ENCODE measurements at places on chromosomes 13 and 19.

- DNase-seq: no peak
These were observed 13.2 kb downstream of the JAK3 start for GRCh38 chr19:17834350-17835181.

DNA sequence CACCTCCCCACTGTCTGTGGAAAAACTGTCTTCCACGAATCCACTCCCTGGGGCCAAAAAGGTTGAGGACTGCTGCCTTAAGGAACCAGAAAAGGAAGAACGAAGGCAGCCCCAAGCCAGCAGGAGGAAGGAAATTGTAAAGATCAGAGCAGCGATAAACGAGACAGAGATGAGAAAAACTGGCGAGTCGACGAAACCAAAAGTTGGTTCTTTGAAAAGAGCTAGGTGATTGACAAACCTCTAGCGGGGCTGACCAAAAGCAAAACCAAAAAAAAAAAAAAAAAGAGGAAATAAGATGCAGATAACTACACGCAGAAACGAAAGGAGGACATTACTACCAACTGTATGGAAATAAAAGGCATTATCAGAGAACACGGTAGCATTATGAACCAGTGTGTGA lies 76.9 kb downstream of the GADD45B start:
- no peak for DNase-seq

- DNase-seq: no peak
These were observed 8.5 kb upstream of the ZNF91 start for GRCh38 chr19:23403581-23404324.

DNA sequence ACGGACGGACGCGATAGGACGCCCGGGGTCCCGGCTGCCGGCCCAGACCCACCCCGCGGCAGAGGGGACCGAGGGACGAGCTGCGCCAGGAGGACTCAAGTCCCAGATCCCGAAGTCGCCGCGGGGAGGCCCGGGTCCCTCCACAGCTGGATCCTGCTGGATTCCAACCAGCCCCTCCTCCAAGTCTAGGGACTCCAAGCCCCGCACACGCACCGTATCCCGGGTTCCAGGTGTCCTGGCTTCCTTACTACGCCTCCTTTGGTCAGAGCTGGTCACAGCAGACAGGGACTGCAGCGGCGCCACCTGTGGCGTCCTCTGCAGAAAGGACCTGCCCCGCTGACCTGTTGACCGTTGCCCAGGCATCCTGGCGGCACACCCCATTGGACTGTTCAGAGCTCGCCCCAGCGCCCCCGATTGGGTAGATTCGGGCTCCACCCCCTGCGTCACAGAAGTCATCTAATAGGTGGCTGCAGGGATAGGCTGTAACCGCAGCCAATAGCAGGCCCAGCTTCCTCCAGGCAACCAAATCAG lies 29.0 kb upstream of the ZNF709 start:
- no peak for DNase-seq

DNA sequence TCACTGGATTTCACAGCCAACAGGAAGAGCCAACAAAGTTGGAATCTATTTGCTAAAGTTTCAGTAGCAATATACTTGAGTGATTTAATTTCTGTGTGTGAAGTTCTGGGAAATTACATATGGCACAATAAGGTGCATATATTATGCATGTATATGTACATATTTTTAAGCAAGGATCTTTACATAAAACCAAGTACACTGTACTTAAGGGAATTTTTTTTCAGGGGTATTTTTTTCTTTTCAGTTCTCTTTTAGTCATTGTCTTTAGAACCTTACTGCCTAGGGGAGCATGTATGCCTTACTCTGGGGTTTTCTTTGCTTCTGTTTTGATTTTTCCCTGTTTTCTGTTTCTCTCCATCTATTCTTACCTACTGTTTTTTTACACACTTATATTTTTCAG lies 7.4 kb downstream of the RAP2A start:
- no peak for DNase-seq

- no peak for DNase-seq
These were observed 26.9 kb downstream of the RFX1 start for GRCh38 chr19:13979244-13979615.
